ENCODE measurements at places on chromosomes 16 and 17.

- no peak for DNase-seq
Observed at GRCh38 chr16:81201267-81201666, 37.2 kb upstream of the BCO1 start.

DNA sequence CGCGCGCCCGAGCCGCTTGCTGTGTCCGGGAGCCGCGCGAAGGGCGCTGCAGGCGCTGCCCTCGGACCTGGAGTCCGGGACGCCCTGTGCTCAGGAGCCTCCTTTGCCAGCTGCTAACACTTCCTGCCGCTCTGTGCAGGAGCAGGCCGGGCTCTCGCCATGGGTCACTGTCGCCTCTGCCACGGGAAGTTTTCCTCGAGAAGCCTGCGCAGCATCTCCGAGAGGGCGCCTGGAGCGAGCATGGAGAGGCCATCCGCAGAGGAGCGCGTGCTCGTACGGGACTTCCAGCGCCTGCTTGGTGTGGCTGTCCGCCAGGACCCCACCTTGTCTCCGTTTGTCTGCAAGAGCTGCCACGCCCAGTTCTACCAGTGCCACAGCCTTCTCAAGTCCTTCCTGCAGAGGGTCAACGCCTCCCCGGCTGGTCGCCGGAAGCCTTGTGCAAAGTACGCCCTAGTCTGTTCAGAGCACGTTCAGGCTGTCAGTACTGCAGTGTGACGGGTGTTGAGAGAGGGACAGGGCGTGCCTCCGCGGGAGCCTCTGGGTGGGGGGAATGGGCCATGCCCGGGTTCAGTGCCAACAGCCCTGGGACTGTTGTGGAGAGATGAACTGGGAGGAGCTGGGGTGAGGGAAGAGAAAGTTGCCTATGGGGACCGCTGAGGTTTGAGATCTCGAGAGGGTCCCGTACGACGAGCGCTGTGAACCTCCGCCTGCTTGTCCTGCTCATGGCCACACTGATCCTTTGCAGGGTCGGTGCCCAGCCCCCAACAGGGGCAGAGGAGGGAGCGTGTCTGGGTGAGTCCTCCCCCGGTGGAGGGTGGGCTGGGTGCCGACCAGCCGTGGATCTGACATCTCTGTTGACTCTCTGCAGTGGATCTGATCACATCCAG lies 1.3 kb downstream of the ZNF276 start:
- DNase-seq, result no peak

- no peak for DNase-seq
Observed at GRCh38 chr16:49487746-49488145, 114.1 kb downstream of the C16orf78 start.

DNA sequence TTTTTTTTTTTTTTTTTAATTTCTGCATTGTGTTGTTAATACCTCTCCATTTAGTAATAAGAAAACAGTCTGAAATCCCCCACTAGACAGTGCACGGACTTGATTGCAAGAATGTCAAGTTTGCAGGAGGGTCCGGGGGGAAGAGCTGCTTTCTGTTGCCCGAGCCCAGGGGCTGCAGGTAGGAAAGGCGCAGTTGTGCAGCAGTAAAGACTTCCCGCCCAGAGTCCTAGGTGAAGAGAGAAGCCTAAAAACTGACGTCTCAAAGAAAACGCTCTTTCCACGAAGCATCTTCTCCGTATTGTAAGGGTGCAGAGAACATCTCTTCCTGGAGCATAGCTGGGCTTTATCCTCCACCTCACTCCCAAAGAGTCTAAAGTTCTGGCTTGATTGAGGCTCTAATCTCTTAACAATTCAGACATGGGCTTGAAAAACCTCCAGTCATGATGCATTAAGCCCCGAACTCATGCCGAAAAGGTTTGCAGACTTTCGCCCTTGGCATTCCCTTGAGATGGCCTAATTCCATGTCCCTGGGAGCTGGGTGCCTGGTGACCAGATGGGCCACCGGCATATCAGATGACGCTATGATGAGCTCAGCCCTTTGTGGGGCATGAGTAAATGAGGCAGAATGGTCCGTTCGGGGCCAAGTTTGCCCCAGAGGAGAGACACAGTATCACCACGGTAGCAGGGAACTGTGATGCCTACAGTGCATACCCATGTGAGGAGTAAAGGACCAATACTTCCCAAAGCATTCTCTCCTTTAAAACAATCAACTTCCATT lies 436.2 kb upstream of the ZFHX3 start:
- DNase-seq, result no peak

GRCh38 chr17:33593991-33594390 lies 300.9 kb upstream of the ASIC2 start:
- no peak for DNase-seq

DNA sequence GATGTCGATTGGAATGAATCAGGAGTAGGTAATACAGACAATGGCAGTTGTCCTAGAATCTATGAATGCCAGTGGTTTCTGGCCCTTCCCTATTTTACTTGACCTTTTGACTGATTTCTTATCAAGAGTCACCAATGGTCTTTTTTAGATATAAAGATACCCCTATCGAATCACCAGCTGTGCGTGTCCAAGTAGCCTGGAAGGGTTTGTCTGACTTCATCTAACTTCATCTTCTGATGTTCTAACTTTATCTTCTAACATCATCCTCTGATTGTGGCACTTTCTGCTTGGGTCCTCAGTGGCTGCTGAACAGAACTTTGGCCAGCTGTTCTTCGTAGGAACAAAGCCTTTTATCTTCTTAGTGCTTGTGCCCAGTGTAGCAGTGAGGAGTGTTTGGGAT lies 129.7 kb downstream of the MSI2 start:
- DNase-seq, result no peak

GRCh38 chr17:61411261-61412142 lies 11.9 kb downstream of the TBX2 start:
- DNase-seq, result no peak

GRCh38 chr17:31573047-31573446 lies 181.6 kb downstream of the RAB11FIP4 start:
- no peak for DNase-seq

- DNase-seq, result no peak
Observed at GRCh38 chr16:11078812-11079459, 134.6 kb downstream of the CLEC16A start.

DNA sequence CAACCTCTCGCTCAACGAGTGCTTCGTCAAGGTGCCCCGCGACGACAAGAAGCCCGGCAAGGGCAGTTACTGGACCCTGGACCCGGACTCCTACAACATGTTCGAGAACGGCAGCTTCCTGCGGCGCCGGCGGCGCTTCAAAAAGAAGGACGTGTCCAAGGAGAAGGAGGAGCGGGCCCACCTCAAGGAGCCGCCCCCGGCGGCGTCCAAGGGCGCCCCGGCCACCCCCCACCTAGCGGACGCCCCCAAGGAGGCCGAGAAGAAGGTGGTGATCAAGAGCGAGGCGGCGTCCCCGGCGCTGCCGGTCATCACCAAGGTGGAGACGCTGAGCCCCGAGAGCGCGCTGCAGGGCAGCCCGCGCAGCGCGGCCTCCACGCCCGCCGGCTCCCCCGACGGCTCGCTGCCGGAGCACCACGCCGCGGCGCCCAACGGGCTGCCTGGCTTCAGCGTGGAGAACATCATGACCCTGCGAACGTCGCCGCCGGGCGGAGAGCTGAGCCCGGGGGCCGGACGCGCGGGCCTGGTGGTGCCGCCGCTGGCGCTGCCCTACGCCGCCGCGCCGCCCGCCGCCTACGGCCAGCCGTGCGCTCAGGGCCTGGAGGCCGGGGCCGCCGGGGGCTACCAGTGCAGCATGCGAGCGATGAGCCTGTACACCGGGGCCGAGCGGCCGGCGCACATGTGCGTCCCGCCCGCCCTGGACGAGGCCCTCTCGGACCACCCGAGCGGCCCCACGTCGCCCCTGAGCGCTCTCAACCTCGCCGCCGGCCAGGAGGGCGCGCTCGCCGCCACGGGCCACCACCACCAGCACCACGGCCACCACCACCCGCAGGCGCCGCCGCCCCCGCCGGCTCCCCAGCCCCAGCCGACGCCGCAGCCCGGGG lies 1.3 kb downstream of the FOXC2 start:
- no peak for DNase-seq

DNA sequence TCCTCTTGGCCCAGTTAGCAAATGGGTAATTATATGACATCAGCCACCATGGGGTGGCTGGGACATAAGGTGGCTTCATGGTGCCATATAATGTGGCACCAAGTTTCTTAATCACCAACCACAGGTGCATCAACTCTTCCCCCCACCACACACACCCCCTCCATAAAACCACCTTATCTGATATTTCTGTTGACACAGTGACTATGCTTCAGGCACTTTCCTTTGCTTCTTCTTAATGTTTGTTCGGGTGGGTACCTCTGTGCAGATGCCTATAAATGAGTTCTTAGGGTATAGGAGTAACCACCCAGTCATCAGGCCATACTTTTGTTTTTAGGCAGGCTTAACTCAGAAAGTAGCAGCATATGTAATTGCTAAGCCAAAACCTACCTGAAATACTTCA lies 29.5 kb downstream of the RNF43 start:
- DNase-seq, result no peak

GRCh38 chr16:15653227-15653626 lies 3.2 kb downstream of the NDE1 start:
- DNase-seq, result no peak

DNA sequence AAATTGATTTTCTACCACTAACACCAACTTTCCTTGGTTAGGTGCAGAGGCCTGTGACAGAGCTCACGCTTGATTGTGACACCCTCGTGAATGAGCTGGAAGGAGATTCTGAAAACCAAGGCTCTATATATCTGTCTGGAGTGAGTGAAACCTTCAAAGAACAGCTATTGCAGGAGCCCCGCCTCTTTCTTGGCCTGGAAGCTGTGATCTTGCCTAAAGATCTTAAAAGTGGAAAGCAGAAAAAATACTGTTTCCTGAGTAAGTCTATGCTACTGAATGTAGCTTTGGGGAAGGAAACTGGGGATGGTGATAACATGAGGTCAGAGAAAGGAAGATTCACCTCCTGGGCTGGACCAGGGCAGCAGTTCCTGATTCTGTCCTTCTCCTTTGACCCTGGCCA lies 38.3 kb downstream of the REXO5 start:
- DNase-seq, result no peak

GRCh38 chr16:52227851-52228250 lies 319.1 kb downstream of the TOX3 start:
- no peak for DNase-seq

DNA sequence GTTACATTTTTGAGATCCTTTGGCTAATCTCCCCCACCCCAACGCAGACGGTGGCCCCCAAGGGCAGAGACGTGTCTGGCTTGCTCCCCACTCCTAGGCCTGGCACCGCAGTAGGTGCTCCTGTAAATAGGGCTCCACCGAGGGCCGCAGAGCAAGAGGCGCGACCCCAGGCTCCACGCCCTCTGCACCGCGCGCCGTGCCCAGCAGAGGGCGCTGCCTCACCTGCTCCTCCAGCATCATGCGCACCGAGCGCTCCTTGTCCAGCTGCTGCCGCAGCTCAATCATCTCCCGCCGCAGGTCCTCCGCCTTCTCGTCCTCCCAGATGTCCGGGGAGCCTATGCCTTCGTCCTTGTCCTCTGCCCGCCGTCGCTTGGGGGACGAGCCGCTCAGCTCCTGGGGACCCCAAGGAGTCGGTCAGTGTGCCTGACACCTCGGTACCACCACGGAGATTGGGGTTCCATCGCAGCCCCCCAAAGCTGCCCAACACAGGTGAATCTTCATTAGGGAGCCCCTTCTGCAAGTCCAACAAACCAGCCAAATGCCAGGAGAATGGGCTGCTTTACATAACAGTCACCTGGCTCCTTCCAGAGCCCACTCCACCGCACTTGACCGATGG lies 11.2 kb downstream of the TFAP4 start:
- no peak for DNase-seq

- no peak for DNase-seq
Observed at GRCh38 chr16:49116873-49117272, 164.8 kb downstream of the CBLN1 start.

DNA sequence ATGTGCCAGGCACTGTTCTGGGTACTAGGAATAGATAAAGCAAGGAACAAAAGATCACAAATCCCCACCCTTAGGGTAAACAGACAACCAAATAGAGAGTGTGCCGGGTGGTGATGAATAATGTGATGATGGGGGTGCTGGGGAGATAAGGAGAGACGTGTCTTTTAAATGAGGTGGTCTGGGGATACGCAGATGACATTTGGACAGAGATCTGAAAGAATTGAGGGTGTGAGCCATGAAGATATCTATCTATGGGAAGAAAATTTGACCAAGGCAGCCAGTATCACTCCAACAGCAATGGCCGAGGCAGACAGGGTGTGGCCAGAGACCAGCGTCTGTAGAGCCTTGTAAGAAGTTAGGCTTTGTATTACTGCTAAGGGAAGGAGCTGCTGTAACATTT lies 165.3 kb downstream of the MRTFB start:
- no peak for DNase-seq

Data from cerebellar nuclear complex (tissue), 1 donor.